ENCODE measurements at places on chromosomes 6 and 20. TPM values are rescaled to one million over a fixed set of nuclear protein-coding genes. Genes with fewer than 3 reads are reported as not detected.

MAFB gene
- total RNA-seq: 26.5 TPM

GRCh38 chr20:62412194-62413024 is 5.3 kb upstream of the CABLES2 start:
- no peak overlapping the region for H3K4me3 ChIP-seq
- H3K27me3 ChIP-seq: no peaks in the 10 kb centered on the region
- DNase-seq: no peak

RAB44 gene
- 0.37 TPM for total RNA-seq

TAB2 gene
- total RNA-seq: 36.8 TPM

- no peaks in the 10 kb centered on the region for H3K4me1 ChIP-seq
- no peaks in the 10 kb centered on the region for H3K27me3 ChIP-seq
- no peaks in the 10 kb centered on the region for H3K36me3 ChIP-seq
- no peak overlapping the region for H3K27ac ChIP-seq
- no peak overlapping the region for H3K4me3 ChIP-seq
- DNase-seq: no peak
Measured at GRCh38 chr6:160178271-160178670, 56.7 kb downstream of the SLC22A1 start.

Measured in uterus (tissue), 4 donors.